ENCODE measurements at places on chromosomes 2 and 18.

- no peak for DNase-seq
Observed at GRCh38 chr18:59822612-59823550, 76.9 kb upstream of the PMAIP1 start.

DNA sequence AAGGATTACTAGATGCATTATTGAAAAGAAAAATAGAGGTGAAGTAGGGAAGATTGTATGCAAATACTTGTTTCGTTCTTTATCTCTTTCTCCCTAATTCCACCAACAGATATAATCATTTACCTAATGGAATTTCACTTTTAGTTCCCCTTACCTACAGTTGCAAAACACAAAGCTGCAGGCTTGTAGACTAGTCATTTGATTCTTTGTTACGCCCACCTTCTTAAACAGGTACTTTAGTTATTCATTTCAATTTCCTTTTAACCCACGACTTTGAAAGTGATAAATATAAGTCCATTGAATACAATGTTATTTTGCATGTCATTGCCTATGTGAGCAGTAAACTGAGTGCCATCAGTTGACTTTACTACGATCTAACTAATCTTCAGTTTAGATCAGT, 3.9 kb upstream of the HRH4 start:
- DNase-seq, result no peak

GRCh38 chr18:34281722-34282121, 57.0 kb upstream of the NOL4 start:
- DNase-seq, result no peak

DNA sequence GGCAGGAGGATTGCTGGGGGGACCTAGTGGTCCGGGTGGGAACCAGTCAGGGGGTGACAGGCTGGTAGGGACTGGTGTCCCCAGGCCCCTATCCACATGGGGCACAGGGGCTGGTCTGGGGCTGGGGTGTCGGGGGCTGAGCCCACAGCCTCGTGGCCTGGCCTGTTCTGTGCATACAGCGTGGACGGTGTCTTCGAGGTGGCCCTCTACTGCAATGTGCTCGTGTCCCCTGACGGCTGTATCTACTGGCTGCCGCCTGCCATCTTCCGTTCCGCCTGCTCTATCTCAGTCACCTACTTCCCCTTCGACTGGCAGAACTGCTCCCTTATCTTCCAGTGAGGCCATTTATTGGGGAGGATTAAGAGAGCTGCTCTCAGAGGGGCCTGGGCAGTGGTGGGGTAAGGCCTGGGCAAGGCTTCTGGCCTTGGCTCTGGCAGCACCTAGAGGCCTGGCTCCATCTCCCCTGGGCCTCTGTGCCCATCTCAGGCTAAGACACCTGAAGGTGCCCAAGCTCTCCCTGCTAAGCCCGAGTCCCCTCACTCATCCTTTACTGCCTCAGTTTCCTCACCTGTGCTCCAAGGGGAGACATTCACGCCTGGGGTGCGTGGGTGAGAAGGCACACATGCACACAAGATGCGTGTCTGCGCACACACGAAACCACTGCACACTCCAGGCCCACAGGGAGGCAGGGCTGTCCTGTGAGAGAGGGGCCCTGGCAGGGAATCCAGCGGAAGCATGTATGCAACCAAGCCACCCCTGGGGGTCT, 1.9 kb downstream of the CHRNG start:
- no peak for DNase-seq

- no peak for DNase-seq
Observed at GRCh38 chr18:6289843-6290242, 124.9 kb downstream of the L3MBTL4 start.

- DNase-seq, result no peak
Observed at GRCh38 chr2:186918495-186918894, 69.5 kb upstream of the ZSWIM2 start.

DNA sequence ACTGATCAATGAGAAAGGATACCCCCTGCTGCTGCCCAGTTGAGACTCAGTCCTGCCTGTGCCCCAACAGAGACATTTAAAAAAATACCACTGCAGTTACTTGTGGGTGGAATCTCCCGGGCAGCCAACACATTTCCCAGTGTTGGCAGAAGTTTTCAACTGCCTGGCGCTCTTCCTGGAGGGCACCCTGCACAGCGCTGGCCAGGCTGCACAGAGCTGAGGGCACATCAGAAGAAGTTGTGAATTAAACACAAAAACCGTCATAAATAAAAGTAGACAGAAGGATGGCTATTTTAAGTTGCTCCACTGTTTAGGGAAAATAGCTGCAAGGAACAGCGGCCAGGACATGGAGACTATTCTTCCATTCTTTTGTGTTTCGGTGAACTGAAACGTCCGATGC, 110.2 kb upstream of the THOC1 start:
- no peak for DNase-seq

DNA sequence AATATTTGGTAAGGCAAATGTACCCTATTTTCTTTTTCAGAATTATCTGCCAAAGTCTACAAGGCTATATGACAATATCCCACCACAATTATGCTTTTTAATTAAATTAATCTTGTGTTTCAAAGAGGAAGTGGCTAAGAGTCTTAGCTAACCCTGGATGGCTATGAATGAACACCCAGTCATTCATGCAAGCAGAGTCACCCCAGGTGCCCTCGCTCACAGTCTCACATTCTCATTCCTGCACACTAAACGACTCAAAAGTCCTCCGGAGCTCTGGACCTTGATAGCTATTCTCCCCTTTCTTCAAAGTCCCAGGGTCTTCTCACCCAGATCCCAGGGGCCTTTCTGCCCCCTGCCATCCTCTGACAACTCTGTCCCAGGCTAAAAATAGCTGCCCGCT, 42.1 kb upstream of the MRPL19 start:
- no peak for DNase-seq

DNA sequence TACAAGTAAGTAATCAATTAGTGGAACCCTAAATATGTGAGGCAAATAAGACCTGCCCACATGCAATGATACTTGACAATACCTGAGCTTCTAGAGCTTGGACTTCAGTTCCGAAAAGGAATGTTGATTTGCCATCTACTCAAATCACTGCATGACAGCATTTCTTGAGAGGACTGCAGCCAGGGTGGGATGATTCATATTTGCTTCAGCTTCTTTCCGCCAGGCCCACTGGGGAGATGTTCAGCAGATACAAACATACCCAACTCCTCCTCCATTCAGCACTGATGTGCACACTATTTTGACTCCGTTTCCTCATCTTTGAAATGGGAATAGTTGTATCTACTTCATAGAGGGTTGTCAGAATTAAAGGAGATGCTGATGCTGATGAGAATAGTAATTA, 28.8 kb upstream of the TMEM177 start:
- DNase-seq, result no peak

GRCh38 chr2:66283787-66284186, 151.1 kb upstream of the MEIS1 start:
- no peak for DNase-seq

Measured in CD4-positive, alpha-beta T cell treated with Interferon gamma for 1 hour (primary cell).